H9 (cell line): ENCODE measurements at places on chromosomes 11 and 22.

- DNase-seq: no peak
These were observed 115.7 kb downstream of the ABTB2 start for GRCh38 chr11:34242037-34242625.

DNA sequence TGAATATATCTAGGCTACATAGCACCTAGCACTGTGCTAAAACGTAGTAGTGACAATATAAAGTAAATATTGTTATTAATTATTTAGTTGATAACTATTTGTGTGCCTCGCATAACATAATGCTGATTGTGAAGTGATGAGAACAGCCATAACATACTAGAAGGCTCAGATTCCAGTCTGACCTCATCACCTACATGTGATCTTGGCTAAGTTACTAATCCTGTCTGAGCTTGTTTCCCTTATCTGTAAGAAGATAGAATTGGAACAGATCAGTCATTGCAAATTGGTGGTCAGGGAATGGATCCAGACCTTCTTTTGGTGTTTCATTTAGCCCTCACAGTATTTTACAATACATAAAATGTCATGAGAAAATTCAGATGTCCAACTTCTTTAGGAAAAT, 103.4 kb upstream of the SEZ6L start:
- DNase-seq: no peak

DNA sequence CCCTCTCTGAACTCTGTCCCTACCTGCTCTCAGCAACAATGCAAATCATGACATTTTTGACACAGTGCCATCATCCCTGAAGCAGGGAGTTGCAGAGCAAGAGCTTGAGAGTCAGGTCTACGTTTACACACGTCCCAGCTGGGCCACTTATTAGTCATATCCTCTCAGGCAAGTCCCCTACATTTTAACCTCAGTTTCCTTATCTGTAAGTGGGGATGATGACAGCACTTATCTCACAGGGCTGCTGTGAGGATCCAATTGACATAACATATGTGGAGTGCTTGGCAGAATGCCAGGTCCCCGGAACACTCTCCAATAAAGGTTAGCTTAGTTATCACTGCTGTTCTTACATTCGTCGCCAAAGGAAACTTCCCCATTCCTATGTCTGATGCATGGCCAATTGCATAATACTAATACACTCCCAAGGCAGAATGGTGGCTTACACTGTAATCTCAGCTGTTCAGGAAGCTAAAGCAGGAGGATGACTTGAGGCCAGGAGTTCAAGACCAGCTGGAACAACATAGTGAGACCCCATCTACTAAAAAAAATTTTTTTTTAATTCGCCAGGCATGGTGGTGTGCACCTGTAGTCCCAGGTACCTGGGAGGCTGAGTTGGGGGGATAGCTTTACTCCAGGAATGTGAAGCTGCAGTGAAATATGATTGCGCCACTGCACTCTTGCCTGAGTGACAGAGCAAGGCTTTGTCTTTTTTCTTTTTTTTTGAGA, 16.6 kb downstream of the ASCC2 start:
- DNase-seq: no peak

- no peak for DNase-seq
These were observed 302.5 kb downstream of the CTTN start for GRCh38 chr11:70700871-70701270.

GRCh38 chr22:28029201-28029948, 110.3 kb upstream of the PITPNB start:
- no peak for DNase-seq

GRCh38 chr11:109041876-109042275, 377.0 kb downstream of the DDX10 start:
- DNase-seq: no peak
